ENCODE measurements at places on chromosomes 5 and 9.

GRCh38 chr5:167639273-167639672 lies 652.2 kb upstream of the WWC1 start:
- no peak for DNase-seq

DNA sequence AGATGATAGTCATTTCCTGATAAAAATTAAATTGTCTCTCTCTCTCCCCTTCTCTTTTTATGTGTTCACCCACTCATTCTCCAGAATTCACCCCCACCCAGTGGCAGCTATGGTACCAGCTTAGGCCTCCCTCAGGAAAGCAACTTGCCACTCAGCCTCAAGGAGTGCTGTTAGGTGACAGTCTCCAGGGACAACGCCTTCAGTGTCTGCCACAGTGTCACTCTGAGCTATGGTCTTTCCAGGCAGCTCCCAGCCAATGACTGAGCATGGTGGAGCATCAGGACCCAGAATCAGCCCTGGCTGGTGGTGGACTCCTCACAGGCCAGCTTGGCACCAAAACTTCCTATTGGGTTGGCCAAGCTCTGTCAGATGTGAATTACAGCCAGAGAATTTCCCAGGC lies 140.9 kb upstream of the PIK3R1 start:
- no peak for DNase-seq

DNA sequence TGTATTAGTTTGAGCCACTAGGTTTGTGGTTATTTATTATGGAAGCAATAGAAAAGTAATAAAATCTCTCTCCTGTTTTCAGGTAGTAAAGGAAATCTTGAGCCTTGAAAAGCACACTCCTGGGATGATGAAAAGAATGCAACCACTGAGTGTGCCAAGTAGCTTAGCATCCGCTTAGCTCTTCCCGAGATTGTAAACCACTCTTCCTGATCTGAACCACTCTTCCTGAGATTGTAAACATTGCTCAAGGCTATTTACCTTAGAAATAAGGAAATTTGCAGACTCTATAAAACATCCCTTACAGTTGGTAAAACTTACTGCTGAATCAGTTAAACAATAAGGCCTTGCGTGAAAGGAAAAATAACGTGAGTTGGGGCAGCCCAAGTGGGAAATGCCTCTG lies 17.4 kb upstream of the IL33 start:
- DNase-seq, result no peak

GRCh38 chr5:147935032-147935431 lies 28.7 kb upstream of the C5orf46 start:
- no peak for DNase-seq

DNA sequence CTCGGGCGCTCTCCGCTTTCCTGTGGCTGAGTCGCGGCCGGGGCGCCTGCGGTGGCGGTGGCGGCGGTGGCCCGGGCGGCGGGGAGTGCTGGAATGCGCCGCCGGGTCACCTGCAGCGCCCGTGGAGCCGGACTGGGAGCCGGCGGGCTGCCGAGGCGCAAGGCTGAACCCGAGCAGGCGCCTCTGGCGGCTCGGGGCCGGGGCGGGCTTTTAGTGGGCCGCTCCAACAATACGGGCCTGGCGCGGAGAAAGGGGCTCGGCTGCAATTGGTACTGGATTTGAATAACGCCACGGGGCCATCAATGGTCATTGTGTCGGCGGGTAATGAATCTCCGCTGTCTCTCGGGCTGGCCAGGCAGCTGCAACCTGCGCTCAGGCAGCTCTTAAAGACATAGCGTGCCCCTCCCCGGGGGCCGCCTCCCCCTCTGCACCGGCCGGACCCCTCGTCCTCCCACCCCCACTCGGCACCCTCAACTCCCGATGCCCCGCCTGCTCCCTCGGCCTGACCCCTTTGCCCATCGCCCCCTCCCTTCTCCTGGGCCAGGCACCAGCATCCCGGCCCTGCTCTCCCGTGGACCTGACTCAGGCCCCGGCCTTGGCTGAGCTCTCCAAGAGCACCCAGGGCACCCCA lies 22.1 kb downstream of the URM1 start:
- no peak for DNase-seq

- peak; percentile 10 for DNase-seq
Measured at GRCh38 chr9:121640076-121640475, 11.4 kb upstream of the DAB2IP start.

DNA sequence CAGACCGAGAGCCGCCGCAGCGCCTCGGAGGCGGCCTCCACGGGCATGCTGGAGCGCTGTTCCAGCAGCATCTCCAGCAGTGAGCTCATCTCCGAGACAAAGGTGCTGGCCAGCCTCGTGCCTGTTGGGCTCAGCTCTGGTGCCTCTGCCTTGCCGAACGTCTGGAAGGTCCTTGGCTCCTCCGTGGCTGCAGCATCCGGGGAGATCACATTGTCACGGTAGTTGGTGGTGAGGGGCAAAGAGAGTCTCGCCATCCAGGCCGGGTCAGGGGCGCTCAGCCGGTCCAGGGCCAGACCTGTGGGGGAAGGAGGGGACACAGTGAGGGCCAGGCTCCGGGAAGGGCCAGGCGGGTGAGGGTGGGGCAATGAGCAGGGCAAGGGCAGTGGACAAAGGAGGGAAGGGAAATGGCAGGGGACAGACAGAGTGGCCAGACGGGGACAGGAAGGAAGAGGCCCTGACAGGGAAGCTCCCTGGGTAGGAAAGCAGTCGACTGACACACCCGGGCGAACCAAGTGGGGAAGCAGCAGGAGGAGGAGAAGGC lies 12.4 kb downstream of the PCDH12 start:
- DNase-seq, result no peak

GRCh38 chr5:159668556-159668955 lies 247.7 kb upstream of the ADRA1B start:
- DNase-seq, result no peak

DNA sequence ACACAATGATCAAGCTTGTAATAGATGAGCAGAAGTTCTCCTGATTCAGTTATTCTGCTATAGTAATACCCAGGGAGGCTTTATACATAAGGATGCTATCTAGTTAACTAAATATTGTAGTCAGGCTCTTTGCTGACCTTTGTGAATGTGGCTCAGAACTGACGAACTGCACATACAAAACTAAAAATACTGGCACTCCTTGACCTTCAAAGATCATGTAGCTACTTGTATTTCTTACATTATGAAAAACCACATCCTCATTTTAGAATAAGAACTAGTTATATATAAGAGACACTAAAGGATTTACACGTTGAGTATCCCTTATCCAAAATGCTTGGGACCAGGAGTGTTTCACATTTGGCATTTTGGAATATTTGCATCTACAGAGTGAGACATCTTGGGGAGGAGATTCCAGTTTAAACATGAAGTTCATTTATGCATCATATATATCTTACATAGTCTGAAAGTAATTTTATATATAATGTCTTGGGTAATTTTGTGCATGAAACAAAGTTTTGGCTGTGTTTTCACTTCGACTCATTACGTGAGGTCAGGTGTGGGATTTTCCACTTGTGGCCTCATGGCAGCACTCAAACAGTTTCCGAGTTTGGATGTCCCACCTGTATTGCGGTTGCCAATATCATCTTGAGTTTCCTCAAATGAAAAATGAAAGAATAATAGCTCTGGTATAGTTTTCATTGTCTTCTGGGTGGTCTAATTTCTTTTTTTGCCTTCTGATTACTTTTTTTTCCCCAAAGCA lies 58.4 kb upstream of the FBXL7 start:
- DNase-seq, result no peak

- no peak for DNase-seq
Measured at GRCh38 chr9:137972988-137973470, 95.4 kb downstream of the CACNA1B start.

DNA sequence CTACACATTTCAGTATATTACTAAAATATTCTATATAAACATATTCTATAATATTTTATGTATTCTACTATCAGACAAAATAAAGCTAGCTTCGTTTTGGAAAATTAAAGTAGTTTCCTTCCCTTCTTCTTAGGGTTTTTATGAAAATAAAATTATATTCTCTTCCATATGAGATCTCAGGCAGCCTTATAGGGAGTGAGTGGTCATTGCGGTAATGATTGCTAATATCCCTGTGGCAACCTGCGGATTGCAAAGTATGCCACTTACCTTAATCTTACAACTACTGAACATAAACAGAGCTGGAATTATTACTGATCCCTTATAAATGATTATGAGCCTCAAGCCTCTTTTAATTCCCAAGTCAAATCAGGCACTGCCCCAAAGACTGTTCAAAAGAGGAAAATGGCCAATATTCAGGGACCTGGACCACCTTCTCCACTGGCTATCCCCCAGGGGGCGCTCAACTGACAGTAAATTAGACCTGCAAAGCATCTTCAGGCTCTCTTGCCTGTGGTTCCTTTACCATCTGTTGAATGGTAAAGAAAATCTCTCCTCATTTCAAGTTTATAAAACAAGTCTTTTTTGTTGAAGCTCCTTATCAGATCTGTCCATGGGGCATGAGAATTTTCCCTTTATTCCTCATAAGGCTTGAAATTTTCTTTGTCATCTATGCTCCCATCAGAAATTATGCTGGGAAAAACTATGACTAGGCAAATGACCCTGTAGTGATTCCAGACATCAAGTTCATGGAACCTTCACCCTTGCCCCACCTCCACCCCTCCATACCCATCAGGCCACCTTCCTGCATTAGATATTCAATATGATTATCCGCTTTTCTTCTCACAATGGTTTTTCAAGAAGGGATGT lies 163.9 kb downstream of the CEMIP2 start:
- DNase-seq, result peak; percentile 73

DNA sequence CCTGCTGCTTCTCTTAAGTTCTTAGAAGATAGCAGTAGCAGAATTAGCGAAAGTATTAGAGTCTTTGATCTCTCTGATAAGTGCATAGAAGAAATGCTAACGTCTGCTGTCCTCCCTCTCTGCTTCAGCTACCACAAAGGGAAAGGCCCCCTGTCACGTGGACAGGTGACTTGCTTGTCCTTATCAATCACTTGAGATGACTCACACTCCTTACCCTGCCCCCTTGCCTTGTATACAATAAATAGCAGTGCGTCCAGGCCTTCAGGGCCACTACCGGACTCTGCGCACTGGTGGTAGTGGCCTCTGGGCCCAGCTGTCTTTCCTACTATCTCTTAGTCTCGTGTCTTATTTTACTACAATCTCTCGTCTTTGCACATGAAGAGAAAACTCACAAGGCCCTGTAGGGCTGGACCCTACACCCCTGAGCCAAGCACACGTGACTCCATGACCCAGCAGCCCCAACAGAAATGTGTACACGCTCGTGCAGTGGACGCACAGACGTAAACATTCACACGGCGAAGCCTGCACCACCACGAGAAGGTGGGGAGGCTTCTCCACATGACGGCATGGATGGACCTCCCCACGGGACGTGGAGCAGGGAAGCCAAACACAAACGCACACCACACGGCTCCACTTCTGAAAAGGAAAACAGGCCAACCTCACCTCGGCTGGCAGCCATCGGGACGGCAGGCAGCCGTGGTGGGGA lies 38.3 kb downstream of the PNPLA7 start:
- no peak for DNase-seq
